ENCODE measurements at places on chromosomes 11 and 22.

DNA sequence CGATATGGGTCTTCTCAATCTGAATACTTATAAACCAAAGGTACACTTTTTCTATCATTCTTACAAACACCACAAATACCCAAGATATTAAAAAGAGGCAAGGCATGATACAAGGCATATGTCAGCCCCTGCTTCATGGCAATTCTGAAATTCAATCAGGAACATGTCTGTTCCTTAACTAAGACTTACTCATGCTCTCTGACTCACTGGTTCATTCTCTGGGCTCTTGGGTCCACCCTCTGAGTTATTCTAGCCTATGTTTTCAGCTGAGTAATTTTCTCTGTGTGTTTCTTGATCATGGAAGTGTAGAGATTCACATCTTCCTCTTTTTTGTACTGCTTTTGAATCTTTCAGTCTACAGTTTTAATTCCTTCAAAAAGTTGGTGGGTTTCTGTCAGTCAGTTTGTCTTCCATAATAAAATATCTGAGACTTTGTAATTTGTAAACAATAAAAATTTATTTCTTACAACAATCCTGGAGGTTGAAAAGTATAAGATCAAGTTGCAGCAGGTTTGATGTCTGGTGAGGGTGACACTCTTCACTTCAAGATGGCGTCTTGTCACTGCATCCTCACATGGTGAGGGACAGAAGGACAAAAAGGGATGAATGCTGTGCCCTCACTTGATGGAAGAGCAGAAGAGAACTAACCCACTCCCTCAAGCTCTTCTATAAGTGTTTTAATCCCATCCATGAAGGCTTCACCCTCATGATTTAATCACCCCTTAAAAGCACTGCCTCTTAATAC lies 211.7 kb downstream of the FAM76B start:
- DNase-seq, result no peak

DNA sequence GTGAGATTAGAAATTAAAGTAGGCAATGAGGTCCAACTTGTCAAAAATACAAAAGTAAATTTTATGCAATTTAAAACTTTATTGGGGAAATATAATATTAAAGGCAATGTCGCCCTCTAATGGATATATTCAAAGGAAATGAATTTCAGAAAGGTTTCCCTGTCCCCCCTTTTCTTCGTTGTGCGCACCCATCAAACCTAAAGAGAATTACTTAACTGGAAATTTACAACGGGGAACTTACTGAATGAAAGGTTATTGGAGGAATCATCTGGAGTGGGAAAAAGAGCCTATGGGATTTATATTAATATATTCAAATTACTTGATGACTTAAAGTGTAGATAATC lies 1.7 kb upstream of the ABTB2 start:
- DNase-seq, result no peak

DNA sequence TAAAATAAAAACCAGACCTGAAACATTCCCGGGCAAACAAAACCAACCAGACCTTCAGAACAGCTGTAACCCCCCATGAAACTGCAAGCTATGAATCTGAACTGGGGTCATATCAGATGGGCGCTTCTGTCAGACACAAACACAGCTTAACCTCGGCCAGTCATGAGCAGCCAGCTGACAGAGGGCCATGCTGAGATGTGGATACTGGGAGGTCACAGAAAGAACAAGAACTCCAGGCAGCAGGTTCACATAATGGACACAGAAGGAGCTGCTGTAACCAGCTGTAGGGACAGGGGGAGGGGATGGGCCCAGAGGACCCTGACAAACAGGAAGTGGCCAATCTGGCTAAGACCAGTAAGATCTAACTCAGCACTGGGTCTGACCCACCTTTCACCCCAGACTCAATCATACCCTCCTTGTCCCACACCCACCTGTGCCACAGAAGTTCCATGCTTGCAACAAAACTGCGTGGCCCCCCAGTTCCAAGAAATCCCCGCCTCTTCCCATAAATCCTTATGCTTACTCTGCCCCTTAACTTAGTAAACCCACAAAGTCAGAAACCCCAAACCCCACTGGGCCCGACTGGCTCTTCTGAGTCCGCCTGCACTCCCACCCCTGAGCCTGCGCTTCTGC lies 4.0 kb downstream of the APOL4 start:
- no peak for DNase-seq

GRCh38 chr11:26187639-26188038 lies 144.3 kb upstream of the ANO3 start:
- DNase-seq, result no peak

DNA sequence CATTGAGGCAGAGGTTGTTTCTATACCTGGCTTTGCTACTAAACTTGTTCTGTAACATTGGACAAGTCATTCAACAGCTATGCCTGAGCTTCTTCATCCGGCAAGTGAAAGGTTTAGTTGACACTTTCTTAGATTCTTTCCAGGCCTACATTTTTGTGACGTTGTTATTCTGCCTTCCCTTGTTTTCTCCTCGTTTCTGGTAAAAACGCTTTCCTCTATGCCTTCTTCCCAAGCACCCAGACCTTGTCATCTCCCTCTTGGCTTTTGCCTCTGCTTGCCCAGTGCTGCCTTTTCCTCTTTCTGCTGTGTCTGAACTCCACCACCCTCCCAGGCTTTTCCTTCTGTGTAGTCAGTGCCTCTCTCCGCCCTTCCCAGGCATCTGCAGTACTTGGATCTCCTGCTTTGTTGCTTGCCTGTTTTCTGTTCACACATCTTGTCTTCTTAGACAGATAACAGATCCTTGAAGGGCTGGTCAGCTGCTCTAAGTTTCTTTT lies 1.4 kb upstream of the AMOTL1 start:
- DNase-seq, result no peak

All from omental fat pad (tissue), 4 donors.